Activated CD4-positive, alpha-beta memory T cell treated with anti-CD3 and anti-CD28 coated beads, Interleukin-2, amount 10 ng/mL, durations not matched to agents 7 days and 5 days (primary cell): ENCODE measurements at places on chromosomes 1 and 21. TPM values are rescaled to one million over a fixed set of nuclear protein-coding genes. Genes with fewer than 3 reads are reported as not detected.

The NOTCH2NLA gene
- total RNA-seq: 27.7 TPM

The SPAG17 gene
- not detected for total RNA-seq

The ANXA9 gene
- total RNA-seq: not detected

- no peaks in the 10 kb centered on the region for H3K27me3 ChIP-seq
- no peak for DNase-seq
- H3K36me3 ChIP-seq: peaks cover 29% of the 10 kb centered on the region
- no peak overlapping the region for H3K4me3 ChIP-seq
Measured at GRCh38 chr1:53047737-53048736, 14.0 kb upstream of the PODN start.

The COL6A1 gene
- 0.08 TPM for total RNA-seq

The ANGPTL3 gene
- total RNA-seq: not detected

The C8B gene
- total RNA-seq: not detected

DNA sequence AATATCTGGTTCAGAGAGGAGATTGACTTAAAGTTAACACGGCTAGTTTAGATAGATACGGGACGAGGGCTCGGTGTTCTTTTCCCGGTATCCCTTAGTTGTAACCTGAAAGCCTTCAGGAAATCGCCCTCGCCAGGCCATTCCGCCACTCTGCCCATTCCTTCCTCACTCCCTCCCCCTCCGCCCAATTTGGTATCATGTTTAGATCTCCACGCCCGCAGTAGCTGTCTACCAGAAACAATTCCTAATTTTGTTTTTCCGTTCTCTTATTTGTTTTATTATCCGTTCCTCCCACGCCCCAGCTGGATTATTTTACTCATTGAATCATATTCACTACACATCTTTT lies 685 bp upstream of the VAMP4 start:
- H3K4me1 ChIP-seq: peaks cover 47% of the 10 kb centered on the region
- peak overlapping the region; percentile 100 for H3K27ac ChIP-seq
- no peaks in the 10 kb centered on the region for H3K27me3 ChIP-seq
- H3K36me3 ChIP-seq: peaks cover 27% of the 10 kb centered on the region

The ASCL5 gene
- not detected for total RNA-seq

DNA sequence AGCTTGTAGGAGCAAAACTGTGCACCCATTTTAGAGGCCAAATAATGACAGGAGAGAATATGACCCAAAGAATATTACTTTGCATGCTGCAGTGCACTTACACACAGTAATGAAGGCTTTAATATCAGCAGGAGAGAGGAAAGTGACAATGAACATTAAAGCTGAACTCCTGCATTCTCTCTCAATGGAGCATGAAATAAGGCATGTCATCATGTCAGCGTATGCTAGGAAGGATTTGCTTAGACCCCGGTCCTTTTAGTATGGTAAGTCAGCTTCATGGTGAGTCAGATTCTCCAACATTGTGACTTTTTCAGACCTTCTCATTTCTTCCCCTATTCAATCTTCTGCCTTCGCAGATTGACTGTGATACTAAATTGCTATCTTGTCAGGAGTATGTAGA lies 210.7 kb upstream of the TMPRSS15 start:
- no peak for DNase-seq
- H3K4me3 ChIP-seq: no peak overlapping the region
- no peak overlapping the region for H3K27ac ChIP-seq
- no peaks in the 10 kb centered on the region for H3K36me3 ChIP-seq

DNA sequence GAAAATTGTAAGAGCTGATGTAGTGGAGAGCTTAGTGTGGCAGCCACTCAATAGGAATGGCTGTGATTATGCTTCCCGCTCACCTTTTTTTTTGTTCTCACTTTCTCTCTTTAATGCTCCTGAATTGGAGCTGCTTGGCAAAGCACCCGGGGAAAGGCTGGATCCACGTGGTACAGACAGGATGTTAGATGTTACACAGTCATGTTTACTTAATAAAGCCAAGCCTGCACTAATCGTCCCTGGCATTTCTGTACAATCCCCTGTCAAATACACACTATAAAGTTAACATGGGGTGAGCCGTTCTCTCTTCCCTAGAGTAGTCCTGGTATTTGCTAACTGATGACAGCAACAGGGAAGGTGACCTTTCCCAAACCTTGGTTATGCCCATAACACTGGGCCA lies 187.8 kb downstream of the ZSCAN20 start:
- DNase-seq: no peak
- H3K4me1 ChIP-seq: no peaks in the 10 kb centered on the region
- H3K4me3 ChIP-seq: no peak overlapping the region
- H3K27me3 ChIP-seq: peaks cover 2% of the 10 kb centered on the region
- H3K36me3 ChIP-seq: no peaks in the 10 kb centered on the region

The PALMD gene
- not detected for total RNA-seq

GRCh38 chr1:26529405-26529654 lies 231 bp upstream of the RPS6KA1 start:
- DNase-seq: no peak
- peak overlapping the region; percentile 79 for H3K4me3 ChIP-seq
- peak overlapping the region; percentile 80 for H3K27ac ChIP-seq
- H3K4me1 ChIP-seq: peaks cover 38% of the 10 kb centered on the region
- H3K27me3 ChIP-seq: peaks cover 8% of the 10 kb centered on the region
- no peaks in the 10 kb centered on the region for H3K36me3 ChIP-seq

GRCh38 chr1:117093091-117093534 lies 28.4 kb downstream of the TRIM45 start:
- no peak for DNase-seq
- H3K27ac ChIP-seq: peak overlapping the region; percentile 15
- H3K36me3 ChIP-seq: peaks cover 71% of the 10 kb centered on the region
- no peak overlapping the region for H3K4me3 ChIP-seq

The MCOLN2 gene
- total RNA-seq: 27.2 TPM

- no peaks in the 10 kb centered on the region for H3K4me1 ChIP-seq
- H3K27ac ChIP-seq: no peak overlapping the region
- no peak overlapping the region for H3K4me3 ChIP-seq
- H3K27me3 ChIP-seq: no peaks in the 10 kb centered on the region
- no peaks in the 10 kb centered on the region for H3K36me3 ChIP-seq
Measured at GRCh38 chr1:216815260-216816131, 92.3 kb upstream of the ESRRG start.

The RORC gene
- 25.4 TPM for total RNA-seq

DNA sequence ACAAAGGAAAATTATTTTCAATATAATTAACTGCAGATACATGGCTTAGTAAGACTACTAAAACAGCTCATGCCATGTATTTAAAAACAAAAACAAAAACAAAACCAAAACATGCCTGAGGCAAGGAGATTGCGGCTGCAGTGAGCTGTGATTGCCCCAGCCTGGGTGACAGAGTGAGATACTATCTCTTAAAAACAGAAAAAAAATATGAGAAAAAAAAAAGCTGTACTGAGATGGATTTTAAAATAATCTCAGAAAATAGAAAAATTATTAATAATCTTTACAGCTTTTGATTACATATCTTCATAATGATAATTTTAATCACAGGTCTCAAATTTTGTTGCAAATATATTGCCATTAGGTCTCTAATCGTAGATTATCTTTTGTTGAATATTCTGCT lies 24.0 kb upstream of the LIN9 start:
- peaks cover 20% of the 10 kb centered on the region for H3K4me1 ChIP-seq
- no peaks in the 10 kb centered on the region for H3K27me3 ChIP-seq
